ENCODE measurements at places on chromosomes 7 and 10.

- DNase-seq = no peak
Observed at GRCh38 chr7:133650069-133650468, 397.2 kb downstream of the EXOC4 start.

- no peak for DNase-seq
Observed at GRCh38 chr7:87628780-87629569, 777 bp downstream of the RUNDC3B start.

DNA sequence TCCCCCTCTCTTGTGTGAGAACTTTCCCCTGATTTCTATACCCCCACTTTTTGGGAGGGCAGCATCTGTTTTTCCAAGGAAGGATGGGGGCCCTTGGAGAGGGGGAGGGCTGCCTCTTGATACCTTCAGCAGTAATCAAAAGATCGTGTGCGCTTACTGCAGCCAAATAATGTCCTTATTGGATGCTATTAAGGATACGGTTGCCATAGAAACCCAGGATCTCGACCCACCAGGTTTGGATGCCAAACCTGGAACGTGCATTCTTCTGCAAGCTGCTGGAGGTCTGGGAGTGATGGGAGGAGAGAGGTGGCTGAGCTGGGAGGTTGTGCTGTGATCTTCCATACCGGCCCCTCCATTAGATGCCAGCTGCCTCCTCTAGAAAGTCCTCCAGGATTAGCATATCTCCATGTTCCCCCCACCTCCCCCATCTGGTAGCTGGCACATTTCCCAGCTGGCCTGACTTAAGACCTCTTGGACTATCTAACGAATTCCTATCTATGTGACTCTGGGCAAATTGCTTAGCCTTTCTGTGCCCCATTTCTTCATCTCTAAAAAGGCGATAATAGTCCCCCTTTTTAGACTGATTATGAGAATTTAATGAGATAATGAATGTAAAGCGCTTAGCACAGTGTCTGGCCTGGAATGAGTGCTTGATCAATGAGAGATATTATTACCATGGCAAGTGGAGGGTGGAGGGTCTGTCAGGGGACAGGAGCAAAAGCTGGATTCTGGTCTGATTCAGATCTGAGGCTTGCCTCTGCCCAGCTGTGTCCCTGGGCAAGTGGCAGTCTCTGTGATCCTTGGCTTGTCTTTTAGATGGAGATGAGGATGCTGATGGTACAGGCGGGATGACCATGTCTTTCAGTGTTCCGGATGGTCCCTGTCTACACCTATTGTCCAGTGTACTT, 78.5 kb upstream of the PCBD1 start:
- DNase-seq = no peak

- no peak for DNase-seq
Observed at GRCh38 chr10:110364531-110364937, 59.8 kb upstream of the SMNDC1 start.

- no peak for DNase-seq
Observed at GRCh38 chr7:44163591-44163990, 22.5 kb upstream of the MYL7 start.

- no peak for DNase-seq
Observed at GRCh38 chr10:15764892-15765454, 45.3 kb upstream of the ITGA8 start.

- no peak for DNase-seq
Observed at GRCh38 chr7:131753620-131754222, 197.3 kb upstream of the PODXL start.

- DNase-seq = no peak
Observed at GRCh38 chr7:100102950-100103840, 1.8 kb downstream of the AP4M1 start.

GRCh38 chr7:18693406-18693805, 197.9 kb downstream of the HDAC9 start:
- DNase-seq = no peak

- no peak for DNase-seq
Observed at GRCh38 chr10:37712489-37713131, 144.8 kb downstream of the ZNF248 start.

GRCh38 chr7:151686016-151686766, 166.5 kb upstream of the RHEB start:
- DNase-seq = no peak

DNA sequence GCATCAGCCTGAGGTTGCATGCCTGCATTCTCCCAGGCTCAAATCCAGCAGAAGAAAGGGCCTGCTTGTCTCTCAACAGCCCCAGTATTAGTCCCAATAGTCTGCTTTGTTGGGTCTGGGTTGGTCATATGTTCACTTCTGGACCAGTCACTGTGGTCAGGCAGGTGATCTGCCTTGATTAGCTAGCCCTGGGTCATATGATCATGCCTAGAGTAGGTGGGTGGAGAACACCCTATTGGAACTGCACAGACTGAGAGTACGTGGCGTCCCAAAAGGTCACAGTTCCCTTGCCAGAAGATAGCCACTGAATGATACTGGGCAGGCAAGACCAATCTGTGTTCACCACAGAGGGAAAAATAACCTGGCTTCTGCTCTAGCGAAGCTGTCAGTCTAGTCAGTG, 80.1 kb downstream of the SH2D4B start:
- no peak for DNase-seq

DNA sequence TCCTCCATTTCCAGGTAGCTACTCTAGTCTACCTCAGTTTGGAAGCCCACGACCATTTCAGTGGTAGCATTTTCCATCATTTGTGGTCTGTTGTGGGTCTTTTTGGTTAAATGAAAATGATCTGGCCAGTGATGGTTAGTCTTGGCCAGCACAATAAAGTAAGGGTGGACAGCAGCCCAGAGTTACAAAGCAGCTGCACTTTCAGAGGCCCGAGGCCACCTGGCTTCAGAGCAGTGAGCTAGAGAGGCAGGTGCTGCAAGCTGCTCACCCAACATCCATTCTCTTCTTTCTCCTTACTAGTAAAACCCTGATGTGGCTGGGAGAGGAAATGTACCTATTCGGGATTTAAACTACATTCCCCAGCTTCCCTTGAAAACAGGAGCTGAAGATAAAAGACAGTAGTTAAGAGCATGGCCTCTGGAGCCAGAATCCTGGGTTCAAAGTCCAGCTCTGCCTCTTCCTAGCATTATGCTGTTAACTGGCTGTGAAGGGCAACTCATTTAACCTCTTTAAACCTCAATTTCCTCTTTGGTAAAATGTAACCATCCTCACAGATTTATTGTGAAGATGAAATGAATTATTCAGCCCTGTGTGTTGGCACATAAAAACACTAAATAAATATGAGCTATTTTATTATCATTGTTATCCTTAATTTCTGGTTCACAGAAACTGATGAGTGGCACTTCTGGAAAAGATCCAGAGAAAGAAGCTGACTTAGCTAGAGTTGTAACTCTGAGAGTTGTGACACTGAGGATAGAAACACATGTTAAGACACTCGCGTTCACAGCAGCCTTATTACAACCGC, 517.4 kb downstream of the PARD3 start:
- DNase-seq = no peak

DNA sequence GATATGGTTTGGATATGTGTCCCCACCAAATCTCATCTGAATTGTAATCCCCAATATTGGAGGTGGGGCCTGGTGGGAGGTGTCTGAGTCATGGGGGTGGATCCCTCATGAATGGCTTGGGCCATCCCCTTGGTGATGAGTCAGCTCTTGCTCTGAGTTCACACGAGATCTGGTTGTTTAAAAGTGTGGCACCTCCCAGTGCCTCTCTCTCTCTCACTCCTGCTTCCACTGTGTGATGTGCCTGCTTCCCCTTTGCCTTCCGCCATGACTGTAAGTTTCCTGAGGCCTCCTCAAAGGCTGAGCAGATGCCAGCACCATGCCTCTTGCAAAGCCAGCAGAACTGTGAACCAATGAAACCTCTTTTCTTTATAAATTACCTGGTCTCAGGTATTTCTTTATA, 4.8 kb upstream of the GCK start:
- DNase-seq = no peak

GRCh38 chr10:132036153-132036886, 29.4 kb upstream of the JAKMIP3 start:
- no peak for DNase-seq

- DNase-seq = no peak
Observed at GRCh38 chr7:5612695-5613094, 168.8 kb downstream of the RNF216 start.

DNA sequence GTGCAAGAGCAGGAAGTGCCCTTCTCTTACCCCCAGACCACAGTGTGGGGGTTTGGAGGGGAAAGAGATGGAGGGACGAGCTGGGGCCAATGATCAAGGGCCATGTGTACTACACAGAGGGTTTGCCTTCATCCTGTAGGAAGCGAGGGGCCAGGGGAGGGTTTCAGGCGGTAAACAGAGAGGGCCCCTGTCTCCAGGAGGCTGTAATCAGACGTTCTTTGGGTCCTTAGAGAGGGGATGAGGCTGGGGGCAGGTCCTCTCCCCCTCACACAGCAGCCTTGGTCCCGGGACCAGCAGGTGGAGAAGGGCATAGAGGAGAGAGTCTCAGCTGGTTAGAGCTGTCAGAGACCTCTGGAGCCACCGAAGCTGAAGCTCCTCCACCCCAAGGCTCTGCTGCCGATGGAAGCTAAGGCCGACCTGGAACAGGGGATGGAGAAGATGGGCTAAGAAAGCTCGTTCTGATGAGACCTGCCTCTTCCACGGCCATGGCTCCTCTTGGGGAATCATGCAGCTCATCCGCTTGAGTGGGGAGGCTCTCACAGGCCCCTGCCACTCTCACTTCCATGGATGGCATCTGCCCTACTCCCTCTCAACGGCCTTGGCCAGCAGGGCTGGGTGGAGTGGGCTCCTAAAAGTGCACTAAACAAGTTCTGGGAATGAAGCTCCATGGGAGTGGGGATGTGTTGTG, 3.5 kb downstream of the LOXL4 start:
- no peak for DNase-seq

DNA sequence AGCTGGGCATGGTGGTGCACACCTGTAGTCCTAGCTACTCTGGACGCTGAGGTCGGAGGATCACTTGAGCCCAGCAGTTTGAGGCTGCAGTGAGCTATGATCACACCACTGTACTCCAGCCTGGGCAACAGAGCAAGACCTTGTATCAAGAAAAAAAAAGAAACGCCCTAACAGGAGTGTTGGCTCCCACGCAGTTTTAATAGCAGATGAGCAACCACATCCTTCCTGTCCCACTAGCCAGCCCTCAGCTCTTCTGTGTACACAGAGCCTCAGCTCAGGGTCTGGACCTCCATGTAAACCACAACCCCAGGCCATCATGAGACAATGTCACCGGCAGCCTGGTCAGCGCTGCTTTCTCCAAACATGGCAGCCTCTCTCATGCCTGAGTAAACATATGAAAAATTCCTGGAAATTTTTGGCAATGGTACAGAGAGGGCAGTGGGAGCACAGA, 108.2 kb downstream of the PIP4K2A start:
- DNase-seq = no peak
